WERI-Rb-1 (cell line): ENCODE measurements at places on chromosomes 4 and X.

- DNase-seq = no peak
Measured at GRCh38 chrX:41350976-41351569, 17.1 kb downstream of the DDX3X start.

DNA sequence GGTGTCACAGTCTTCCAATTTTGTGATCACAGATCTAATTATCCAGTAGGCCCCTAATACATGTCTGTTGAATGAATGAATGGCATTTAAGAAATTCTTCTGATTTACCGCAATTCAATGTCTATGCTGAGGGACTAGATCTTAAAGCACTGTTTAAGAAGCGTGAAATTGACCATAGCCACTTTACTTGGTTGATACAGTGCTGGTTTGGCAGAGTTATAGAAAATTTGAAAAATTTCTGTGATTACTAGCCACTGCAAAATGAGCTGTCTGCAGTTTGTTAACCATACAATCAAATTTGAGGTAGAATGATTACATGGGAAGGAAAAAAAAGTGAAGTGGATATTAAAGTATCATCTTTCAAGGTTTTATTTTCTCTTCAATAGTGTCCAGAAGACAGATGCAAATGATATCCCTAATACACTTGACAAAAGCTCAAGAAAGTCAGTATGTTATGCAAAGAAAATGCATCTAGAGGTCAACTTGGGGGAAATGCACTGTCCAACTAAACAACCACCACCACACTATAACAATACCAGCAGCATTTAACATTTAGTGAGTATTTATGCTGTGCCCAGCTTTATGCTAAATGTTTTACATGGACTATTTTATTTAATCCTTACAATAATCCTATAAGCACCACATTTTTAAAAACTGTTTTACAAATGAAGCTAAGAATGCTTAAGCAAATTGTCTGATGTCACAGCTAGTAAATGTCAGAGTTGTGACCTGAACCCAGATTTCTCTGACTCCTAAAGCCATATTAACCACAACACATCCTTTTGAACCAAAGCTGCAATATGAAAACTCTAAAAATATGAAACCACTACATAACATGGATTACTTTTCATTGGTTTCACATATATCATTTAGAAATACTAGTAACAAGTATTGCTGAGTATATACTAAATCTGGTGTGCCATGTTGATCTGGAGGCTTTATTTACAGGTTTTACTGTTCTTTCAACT, 217.9 kb upstream of the MAB21L2 start:
- no peak for DNase-seq

GRCh38 chr4:121377076-121377475, 3.7 kb downstream of the QRFPR start:
- DNase-seq = no peak

DNA sequence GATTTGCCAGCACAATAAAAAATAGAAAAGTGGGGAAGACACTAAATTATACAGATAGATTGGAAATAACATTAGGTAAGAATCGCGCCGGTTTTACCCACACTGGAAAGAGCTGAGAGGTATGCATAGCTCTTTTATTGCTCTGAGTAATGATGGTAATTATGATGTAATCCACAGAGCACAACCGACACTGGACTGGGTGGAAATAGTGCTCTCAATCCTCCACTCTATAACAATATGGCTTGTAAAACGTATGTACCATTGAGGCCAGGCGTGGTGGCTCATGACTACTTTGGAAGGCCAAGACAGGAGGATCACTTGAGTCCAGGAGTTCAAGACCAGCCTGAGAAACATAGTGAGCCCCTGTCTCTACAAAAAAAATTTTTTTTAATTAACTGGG, 104.3 kb upstream of the RAPGEF2 start:
- DNase-seq = no peak

DNA sequence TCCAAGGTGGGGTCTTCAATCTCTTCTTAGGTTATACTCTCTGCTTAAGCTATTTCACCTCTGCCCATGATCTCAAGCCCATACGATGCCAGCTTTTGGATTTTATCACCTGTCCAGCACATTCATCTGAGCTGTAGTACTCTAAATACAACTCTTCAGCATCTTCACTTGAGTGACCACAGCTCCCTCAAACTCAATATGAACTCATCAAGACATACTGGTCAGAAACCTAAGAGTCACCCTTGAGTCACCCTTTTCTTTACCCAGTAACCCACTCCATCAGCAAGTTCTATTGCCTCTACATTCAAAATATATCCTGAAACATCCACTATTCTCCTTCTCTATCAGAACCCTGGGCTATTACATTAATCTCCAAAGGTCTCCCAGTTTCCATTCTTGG, 69.4 kb downstream of the DCHS2 start:
- DNase-seq = no peak

DNA sequence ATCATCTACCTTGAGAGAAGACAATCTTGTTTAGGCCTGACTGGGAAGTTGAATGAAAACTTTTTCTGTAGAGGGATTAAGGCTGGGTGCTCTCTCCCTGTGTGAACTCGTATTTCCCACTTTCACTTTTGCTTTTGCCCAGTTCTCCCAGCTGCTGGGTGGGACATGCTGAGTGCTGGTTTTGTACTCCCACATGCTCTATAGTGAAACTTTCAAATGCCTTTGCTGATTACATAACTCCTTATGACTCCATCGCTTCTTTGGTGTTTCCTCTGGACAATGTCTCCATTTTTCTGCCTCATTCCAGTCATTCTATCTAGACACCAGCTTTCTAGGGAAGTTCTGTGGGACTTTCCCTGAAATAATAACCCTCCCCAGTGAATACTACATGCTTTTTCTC, 100.5 kb downstream of the CLNK start:
- DNase-seq = no peak

GRCh38 chr4:83285055-83285407, 433 bp upstream of the COQ2 start:
- DNase-seq = no peak

- DNase-seq = no peak
Measured at GRCh38 chr4:88002786-88003185, 4.6 kb upstream of the PKD2 start.

DNA sequence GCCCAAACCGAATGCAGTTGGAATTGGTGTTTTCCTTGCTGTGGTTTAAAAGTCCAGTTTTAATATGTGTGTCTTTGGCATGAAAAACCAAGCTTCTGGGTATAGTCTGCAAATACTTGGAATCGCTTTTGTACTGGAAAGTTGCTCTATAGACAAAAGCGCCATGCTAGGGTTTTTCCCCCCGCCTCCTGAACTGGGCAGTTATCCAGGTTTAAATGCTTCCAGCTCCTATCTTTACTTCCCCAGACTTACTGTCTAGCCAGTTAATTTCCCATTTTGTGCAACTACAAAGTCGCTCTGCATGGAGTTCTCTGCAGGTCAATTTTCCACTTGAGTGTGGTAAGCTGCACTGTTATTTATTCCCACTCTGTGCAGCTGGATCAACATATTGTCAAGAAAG, 2.7 kb downstream of the RASL11B start:
- no peak for DNase-seq

- no peak for DNase-seq
Measured at GRCh38 chr4:58962424-58962823, 1852.2 kb upstream of the IGFBP7 start.

GRCh38 chrX:119194621-119195020, 41.5 kb upstream of the PGRMC1 start:
- DNase-seq = no peak

DNA sequence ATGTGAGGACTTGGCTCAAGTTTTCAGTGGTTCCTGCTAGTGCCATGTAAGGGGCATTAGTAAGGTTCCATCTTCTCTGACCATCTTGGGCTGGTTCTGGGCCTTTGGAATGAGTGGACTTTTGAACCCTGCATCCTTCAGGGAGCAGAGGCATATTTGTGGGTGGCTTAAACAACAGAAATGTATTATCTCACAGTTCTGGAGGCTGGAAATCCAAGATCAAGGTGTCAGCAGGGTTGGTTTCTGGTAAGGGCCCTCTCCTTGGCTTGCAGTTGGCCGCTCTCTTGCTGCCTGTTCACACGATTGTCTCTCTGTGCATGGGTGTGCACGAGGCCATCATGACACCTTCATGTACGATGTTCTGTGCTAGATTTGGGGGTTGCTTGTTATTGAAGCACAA, 21.3 kb downstream of the CCKAR start:
- DNase-seq = no peak

GRCh38 chr4:39085891-39086290, 23.9 kb downstream of the KLHL5 start:
- DNase-seq = no peak
